ENCODE measurements at places on chromosomes 16 and 17.

DNA sequence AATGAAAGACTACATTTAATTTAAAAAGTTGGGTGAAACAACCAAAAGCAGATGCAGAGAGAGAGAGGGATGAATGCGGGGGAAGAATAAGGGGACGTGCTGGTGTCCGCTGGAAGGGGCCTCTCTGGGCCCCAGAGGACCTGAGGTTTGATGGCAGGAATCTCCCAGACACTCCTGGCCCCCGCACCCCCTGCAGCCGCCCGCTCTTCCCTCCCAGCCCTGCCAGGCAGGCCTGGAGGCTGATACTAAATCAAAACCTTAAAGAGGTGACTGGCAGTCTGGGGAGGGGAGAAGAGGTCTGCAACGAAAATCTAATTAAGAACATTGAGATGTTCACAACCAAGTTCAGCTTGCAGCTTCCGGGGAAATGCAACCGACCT lies 2.4 kb downstream of the FOXL1 start:
- no peak for DNase-seq

DNA sequence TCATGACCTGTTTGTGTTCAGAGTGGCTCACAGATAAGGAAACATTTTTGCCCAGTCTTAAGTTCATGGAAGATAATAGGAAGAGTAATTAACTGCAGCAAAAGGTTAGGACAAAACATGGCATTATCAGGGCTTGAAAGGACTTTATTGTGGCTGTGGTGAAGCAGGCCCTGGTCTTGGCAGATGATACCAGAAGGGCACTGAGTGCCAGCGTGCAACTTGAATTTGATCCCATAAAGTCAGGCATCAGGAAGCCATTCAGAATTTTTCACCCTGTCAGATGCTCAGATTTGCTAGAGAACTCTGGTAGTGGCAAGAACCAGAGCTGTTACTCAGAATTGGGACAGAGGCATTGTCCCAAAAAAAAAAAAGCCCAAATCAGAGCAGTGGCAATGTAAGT lies 11.2 kb upstream of the COG7 start:
- no peak for DNase-seq

GRCh38 chr16:73711406-73712080 lies 585.1 kb upstream of the PSMD7 start:
- no peak for DNase-seq

- DNase-seq: no peak
Observed at GRCh38 chr17:74730491-74731346, 6.3 kb upstream of the RAB37 start.

- no peak for DNase-seq
Observed at GRCh38 chr16:87757841-87758426, 7.9 kb downstream of the KLHDC4 start.

GRCh38 chr17:44627513-44628242 lies 28.6 kb upstream of the MEIOC start:
- no peak for DNase-seq

GRCh38 chr17:80261159-80261894 lies 675 bp downstream of the RNF213 start:
- peak; percentile 64 for DNase-seq

GRCh38 chr17:19705771-19706770 lies 10.3 kb downstream of the SLC47A2 start:
- no peak for DNase-seq

GRCh38 chr16:81607805-81608522 lies 163.4 kb downstream of the CMIP start:
- DNase-seq: no peak

- no peak for DNase-seq
Observed at GRCh38 chr16:24826096-24826690, 19.6 kb upstream of the SLC5A11 start.

- DNase-seq: no peak
Observed at GRCh38 chr16:50137268-50137667, 15.8 kb upstream of the TENT4B start.

- no peak for DNase-seq
Observed at GRCh38 chr16:78298986-78299385, 199.5 kb downstream of the WWOX start.

- DNase-seq: no peak
Observed at GRCh38 chr16:35532576-35532975, 2073.2 kb downstream of the TP53TG3F start.

DNA sequence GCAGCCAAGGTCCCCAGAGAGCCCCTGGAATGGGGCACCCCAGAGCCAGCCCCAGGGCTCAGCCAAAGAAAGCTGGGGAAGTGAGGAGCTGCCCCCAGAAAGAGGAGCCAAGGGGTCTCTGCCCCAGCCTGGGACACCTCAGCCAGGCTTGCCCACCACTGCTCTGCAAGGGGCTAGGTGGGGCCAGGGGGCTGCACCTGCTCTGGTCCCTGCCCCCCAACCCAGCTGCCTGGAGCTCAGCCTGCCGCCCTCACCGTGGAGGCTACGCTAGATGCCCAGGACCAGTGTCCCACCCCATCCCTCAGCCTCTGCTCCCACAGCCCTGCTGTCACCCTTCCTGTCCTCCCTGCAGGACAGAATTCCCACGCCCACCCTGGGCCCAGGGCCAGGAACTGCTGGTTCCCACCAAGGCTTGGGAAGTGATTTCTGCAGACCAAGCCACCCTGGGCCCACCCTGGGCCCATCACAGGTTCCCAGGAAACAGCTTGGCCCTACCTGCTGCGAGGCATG lies 28.1 kb upstream of the KRT17 start:
- DNase-seq: no peak

GRCh38 chr17:67470163-67470562 lies 93.1 kb downstream of the PITPNC1 start:
- no peak for DNase-seq

DNA sequence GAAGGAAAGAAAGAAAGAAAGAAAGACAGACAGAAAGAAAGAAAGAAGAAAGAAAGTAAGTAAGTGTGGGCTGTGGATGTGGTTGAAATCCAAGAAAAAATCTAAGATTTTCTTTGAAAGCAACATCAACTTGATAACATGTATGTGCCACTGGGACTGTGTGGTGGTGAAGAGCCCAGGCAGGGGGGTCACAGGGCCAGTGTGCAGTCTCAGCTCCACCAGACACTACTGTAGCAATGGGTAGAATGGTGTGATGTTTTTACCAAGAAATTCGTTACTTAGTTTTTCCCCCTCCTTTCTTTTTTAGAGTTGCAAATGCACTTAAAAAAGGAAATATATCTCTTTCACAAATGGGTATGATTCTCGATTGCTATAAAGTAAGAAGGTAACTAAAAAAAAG lies 71.9 kb upstream of the CNEP1R1 start:
- no peak for DNase-seq

DNA sequence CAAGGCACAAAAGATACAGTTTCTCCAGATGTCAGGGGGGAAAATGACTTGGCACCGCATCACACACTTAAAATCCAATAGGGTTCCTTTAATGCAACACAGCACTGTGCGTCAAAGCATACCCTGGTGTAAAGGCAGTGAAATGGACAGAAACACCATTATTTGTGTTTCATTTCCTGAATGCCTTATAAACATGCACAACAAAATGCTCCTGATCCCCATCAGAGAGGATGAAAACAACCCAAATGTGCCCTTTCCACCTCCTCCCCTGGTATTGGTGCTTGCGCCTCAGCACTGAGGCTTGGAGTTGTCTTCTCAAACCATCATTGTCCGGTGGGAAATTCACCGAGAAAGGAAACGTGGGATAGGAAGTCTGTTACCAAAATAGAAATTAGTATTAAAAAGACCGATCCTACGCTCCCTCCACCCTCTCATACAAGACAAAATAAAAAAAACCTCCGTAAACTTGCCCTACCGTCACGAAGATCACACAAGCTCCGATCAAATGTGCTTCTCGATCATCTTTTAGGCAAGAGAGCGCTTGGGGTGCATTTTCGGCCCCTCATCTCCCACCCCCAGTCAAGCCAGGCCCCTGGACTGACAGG lies 722 bp downstream of the CDC27 start:
- no peak for DNase-seq

GRCh38 chr16:82287937-82288336 lies 117.9 kb upstream of the MPHOSPH6 start:
- no peak for DNase-seq

DNA sequence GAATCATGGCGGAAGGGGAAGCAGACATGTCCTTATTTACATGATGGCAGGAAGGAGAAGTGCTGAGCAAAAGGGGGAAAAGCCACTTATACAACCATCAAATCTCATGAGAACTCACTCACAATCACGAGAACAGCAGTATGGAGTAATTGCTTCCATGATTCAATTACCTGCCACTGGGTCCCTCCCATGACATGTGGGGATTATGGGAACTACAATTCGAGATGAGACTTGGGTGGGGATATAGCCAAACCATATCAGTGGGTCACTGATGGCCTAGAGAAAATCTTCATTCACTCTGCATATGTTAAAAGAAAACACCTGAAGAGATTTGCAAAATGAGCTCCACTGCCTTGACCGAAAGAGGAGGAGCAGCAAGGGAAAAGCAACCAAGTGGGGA lies 130.3 kb upstream of the FAM20A start:
- no peak for DNase-seq

Measured in tibial nerve (tissue), 4 donors.